ENCODE measurements at places on chromosomes 12 and 14.

- no peak for DNase-seq
Observed at GRCh38 chr14:89673512-89674225, 256.6 kb upstream of the FOXN3 start.

- no peak for DNase-seq
Observed at GRCh38 chr12:75658901-75659823, 147.8 kb upstream of the KRR1 start.

GRCh38 chr14:65959563-65960024 is 526.6 kb upstream of the CCDC196 start:
- DNase-seq, result no peak

- no peak for DNase-seq
Observed at GRCh38 chr12:1580526-1580925, 13.9 kb downstream of the FBXL14 start.

- DNase-seq, result no peak
Observed at GRCh38 chr14:53193193-53193592, 40.1 kb upstream of the DDHD1 start.

DNA sequence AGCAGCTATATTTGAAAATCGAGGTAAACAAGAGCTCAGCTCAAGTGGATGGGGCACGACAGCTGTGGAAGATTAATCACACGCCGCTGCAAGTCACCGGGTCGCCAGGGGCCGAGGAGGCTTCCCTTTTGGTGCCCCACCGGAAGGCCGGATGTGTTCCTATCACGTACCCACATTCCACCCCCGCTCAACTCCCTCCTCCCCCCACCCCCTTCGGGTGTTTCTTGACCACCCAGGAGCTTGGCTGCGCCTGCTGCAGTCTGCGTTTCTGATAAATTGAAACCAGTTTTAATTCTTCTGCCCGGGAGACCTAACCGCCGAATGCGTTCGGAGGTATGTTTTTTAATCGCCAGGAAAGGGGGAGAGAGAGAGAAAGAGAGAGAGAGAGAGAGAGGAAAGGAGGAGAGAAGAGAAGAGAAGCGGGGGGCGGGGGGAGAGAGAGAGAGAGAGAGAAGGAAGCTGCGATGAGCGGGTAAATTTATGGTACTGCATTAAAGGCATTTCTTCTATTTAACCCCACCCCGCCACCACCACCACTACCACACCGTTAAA is 1.8 kb downstream of the SLC8A3 start:
- DNase-seq, result no peak

DNA sequence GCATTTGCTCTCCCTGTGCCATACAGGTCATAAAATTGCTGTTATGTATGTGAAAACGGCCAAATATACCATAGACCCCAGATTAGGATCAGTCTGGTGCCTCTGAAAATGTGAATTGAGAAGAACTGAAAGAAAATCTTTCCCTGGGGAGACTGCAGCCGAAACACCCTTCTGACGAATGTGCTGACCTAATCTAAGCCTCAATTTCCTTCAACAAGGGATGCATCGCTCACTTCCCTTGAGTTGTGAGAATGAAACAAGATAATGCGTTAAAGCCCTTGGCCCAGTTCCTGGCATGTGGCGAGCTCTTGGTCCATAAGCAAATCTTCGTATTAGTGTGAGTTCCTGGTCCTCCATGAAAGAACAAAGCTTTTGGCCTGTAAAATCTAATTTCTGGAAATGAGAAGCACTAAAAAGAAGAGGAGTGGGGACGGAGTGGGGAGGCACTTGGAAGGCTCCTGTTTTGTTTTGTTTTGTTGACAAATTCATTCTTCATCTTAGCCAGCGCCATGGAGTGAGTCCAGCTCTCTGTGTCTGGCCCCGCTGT is 49.5 kb upstream of the RTRAF start:
- no peak for DNase-seq

- DNase-seq, result no peak
Observed at GRCh38 chr12:9694241-9694640, 24.7 kb downstream of the CLEC2D start.

- DNase-seq, result no peak
Observed at GRCh38 chr14:75285331-75285730, 6.7 kb downstream of the FOS start.

- peak; percentile 63 for DNase-seq
Observed at GRCh38 chr12:57815177-57816000, 3.1 kb downstream of the AVIL start.

- no peak for DNase-seq
Observed at GRCh38 chr14:61355892-61356325, 34.5 kb downstream of the PRKCH start.

DNA sequence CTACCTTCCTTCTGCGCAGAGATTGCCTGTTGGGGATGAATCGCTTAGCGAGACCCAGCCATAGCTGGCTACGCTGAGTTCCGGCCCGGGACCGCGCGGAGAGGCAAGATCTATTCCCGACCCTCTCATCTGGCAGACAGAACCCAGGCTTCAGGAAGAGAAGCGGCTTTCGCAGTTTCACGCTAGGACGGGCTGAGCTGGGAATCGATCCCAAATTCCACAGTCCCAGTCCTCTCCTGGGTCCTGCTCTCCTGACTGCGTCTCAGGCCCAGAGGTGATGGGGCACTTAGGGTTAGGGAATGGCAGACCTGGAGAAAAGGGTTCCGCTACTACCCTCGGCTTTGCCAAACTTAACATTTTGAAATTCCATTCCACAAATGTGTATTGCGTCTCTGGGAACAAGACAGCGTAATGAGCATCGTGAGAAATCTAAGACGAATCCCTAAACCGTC is 2.8 kb downstream of the PTPN21 start:
- DNase-seq, result no peak

GRCh38 chr14:54773171-54774006 is 129.2 kb downstream of the GCH1 start:
- peak; percentile 81 for DNase-seq

DNA sequence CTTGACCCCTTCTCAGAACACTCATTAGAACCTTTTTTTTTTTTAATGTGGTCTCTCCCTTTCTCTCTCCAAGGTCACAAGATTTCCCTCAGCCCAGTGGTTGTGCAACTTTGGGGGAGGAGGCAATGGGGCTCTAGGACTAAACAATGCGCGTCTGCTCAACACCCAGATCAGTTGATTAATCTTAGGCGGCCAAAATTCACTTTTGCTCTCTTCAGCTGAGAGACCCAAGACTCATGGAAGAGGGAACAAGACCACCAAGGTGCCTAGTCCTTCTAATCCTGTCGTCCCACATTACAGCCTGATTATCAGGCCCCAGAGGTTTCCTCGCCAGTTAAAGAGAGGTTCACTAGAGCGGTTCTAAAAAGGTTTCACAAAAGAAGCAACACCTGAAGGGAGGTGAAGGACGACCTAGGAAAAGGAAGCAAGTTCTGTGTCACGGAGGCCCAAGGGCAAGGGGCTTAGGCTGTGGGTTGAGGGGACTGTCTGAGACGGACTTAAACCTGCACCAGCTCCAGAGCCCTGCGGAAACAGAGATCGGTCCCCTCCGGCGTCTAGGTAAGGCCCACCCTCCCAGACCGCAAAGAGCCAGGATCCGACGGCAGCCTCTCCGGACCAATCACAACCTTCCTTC is 824 bp upstream of the TARBP2 start:
- no peak for DNase-seq

DNA sequence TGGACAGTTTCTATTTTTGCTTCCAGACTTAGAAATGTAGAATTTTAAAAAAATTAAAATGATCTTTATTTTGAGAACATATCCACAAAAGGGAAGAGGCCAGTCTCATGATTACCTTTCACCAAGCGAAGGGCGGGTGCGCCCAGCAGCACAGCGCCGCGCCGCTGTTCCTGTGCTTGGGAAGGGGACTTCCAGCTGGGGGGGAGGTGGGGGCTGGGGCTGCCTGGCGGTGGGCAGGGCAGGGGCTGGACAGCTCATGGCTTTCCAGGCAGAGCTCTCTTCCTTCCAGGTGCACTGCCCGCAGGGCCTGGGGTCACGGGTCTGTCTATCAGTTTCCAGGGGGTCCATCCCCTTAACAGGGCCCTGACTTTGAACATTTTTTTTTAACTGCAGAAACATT is 199.9 kb downstream of the TTC7B start:
- no peak for DNase-seq

DNA sequence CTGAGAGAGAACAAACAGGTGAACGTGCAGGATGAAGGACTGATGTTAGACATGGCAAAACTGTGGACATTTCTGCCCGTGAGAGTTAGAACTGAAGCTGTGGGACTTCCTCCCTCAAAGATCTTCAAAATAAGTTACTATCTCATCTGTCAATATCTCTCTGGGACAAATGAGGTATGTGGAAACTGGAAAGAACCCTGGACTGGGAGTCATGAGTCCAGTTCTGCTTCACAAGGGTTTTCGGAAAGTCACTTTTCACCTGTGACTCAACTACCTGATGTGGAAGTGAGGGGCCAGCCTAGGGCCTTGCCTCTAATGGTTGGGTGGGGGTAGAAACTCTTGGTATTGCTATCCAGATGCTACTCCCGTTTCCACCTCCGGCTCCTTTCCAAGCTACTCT is 47.3 kb downstream of the RAB35 start:
- DNase-seq, result no peak

GRCh38 chr12:130971925-130972585 is 18.3 kb downstream of the ADGRD1 start:
- DNase-seq, result no peak

DNA sequence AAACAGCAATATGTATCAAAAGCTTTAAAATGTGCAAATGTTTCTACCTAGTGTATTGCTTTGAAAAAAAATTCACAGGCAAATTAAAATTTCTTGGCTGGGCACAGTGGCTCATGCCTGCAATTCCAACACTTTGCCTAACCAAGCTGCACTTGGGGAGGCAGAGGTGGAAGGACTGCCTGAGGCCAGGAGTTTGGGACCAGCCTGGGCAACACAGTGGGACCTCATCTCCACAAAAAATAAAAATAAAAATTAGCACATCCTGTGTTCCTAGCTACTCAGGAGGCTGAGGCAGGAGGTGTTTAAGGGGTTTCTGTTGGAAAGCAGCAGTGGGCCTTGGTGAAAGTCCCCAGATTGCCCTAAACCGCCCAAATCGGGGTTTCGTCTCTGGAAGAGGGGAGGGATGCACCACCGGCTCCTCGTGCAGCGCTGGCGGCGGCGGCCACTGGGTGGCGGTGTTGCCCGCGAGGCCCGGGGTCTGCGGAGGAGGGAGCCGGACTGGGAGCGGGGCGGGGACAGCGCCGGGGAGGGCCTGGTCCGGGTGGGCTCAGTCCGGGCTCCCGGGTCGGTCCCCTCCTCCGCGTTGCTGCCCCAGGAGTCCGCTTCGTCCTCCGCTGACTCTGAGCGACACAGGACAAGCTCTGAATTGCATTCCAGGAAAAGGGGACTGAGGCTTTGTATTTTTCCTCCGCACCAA is 265.6 kb downstream of the AACS start:
- DNase-seq, result no peak

DNA sequence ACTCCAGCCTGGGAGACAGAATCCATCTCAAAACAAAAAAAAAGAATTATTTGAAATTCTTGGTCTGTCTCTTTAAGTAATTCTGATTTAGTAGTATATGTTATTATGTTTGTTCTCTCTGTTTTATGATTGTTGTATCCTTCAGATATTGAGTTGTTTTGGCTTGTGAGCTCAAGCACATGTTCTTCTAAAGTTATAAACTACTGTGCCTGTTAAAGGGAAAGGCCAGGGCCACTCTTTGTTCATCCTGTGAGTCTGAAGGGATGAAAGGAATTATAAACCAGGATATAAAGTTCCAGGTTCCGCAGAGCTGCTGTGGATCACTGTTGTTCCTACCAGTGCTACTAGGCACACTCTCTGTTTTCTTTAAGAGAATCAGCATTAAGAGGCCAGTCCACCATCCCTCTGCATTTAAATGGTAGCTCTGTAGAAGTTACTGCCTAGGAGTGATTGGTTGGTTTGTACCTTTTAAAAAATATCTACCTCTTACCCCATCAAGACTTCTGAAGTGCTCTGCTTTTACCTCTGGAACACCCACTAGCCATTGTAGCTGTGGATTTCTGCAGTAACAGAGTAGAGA is 14.1 kb downstream of the TMTC3 start:
- DNase-seq, result no peak

DNA sequence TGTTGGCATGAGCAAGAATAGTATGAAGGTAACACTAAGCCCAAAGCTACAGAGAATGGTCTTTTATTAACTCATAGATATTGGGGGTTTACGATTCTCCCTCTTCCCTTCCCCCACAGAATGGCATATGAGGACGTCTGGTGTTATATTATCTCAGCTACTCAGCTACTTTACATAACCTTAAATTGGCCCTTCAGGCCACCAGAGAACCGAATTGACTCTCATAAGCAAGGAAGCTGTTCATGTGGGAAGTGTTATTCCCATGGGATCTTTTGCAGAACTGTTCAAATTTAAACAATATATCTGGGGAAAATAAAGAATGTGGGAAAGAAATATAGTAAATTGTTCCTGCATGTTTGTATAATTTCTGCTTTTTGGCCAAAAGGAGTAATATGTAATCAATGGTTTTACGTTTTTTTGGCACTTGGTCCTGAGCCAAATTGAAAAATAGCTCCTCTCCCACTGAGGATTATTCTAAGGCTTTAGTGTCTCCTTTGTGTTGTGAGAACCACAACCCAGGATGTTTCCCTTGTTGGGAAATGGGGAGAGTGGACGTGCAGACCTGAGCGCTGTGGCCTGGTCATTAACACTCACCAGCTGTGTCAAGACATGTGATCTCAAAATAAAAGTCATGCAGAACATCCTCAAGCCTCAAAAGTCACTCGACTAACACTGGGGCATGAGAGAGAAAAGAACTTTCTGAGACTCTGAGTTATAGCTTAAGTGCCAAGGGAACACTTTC is 31.8 kb upstream of the CMAS start:
- DNase-seq, result no peak

DNA sequence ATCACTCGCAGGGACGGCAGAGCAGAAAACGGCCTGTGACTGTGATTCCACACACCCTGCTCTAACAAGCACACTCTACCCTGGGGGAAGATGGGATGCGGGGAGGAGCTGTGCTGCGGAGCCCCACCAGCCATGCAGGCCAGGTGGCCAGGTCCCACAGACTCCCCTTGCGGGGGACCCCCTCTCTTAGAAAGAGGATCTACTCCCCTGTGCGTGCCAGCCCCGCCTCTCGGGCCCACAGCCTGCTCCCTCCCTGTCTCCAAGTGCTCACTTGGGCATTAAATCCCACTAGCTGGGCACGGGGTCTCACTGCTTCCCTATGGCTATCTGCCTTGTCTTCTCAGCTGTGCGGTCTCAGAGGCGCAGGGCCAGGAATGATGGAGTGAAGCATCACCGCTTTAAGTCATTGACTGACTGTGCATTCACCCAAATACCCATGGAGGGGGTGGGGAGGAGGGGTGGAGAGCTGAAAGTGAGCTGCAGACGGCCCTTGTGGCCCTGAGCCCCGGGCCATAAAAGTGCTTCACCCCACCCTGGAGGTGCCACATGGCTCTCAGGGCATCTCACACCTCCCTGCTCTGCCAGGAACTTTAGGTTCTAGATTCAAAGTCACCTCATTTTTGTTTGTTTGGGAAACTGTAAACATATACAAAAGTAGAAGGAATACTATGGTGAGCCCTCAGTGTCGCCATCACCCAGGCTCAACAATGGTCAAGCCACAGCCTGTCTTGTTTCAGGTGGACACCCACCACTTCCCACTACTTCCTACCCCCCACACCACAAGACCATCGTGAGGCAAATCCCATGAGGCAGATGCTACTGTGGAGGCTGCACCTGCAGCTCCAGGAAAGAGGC is 9.4 kb downstream of the STX2 start:
- no peak for DNase-seq

Data from DMS79 (cell line).